CD4-positive, alpha-beta T cell treated with Interleukin-2 at 100 ng/mL for 4 hours (primary cell): ENCODE measurements at places on chromosomes 11 and 22.

GRCh38 chr11:17550450-17551346 lies 3.6 kb downstream of the OTOG start:
- no peak for DNase-seq

- DNase-seq, result no peak
These were observed 6.3 kb upstream of the MCHR1 start for GRCh38 chr22:40673017-40673416.

DNA sequence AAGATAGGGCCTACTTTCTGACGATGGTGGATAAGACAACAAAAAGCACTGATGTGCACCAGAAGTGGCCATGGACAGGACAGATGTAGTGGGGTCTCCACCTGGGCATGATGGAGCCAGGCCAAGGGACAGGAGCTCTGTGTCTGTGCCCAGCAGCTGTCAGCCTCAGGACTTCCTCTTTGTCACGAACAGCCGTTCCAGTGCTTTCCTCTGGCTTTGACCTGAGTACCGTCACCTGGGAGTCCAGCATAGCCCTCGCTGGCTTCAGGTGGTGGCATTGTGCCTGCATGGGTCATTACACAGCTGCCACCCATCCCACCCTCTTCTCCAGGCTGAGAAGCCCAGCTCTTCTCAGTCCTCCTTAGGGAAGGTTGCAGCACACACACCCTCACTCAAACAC lies 137.8 kb downstream of the GRIK4 start:
- no peak for DNase-seq

GRCh38 chr11:107076832-107077231 lies 58.6 kb upstream of the GUCY1A2 start:
- DNase-seq, result no peak

- peak; percentile 34 for DNase-seq
These were observed at the start of gene CASP12 for GRCh38 chr11:104897891-104898684. TSS of gene CASP12 (minus strand) at chr11:104898460.

GRCh38 chr11:95084509-95084908 lies 5.1 kb upstream of the ENDOD1 start:
- DNase-seq, result peak; percentile 4

DNA sequence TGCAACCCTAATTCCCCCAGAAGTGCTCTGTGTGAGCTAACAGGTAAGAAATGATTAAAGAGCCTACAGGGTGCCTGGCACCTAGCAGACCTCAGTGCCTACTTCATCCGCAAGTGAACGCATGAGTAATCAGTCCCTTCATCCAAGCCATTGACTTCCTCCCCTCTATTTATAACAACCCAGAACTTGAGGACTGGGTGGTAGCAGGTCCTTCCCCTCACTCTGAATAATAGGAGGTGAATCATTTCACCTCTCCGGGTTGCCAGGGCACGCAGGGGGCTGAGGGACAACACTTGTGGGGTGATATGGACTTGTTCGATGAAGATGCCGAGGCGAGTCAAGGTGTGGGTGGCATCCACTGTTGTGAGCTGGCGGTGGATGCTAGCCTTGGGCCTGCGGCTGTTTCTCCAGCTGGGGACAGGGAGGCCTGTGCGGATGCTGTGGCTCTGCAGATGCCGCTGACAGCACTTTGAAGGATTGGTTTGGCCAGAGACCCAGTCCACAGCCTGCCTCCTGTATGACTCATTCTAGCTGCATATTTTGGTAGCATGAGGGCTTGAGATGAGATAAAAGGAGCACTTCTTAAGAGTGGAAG lies 11.7 kb upstream of the SORL1-AS1 start:
- DNase-seq, result peak; percentile 91

- DNase-seq, result no peak
These were observed 17.9 kb downstream of the TCP11L1 start for GRCh38 chr11:33057284-33057683.

DNA sequence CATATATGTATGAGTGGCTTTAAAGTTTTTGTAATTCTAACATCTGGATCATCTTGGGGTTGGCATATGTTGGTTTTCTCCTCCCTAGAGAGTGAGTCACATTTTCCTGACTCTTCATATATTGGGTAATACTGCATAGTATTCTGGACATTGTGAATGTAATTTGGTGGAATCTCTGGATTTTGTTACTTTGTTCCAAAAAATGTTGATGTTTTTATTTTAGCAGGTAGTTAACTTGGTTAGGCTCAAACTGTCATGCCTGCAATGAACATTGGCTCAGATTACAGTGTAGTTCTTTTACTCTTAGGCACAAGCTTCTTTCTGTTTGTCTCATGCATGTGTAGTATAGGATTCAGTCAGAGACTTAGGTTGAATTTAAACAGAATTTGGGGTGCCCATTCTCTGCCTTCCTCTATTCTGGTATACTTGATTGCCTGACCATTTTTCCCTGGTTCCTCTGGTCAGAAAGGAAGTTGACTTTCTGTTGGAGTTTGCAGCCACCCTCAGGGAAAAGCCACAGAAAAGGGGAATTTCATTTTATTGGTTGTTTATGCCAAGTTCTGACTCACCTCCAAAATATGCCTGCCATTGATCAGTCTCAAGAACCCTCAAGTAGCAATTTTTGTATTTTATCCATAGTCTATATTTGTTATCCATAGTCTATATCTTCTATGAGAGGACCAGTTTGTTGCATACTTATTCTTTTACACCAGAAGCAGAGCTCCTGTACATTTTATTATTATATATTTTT lies 151.7 kb downstream of the UVRAG start:
- DNase-seq, result no peak

DNA sequence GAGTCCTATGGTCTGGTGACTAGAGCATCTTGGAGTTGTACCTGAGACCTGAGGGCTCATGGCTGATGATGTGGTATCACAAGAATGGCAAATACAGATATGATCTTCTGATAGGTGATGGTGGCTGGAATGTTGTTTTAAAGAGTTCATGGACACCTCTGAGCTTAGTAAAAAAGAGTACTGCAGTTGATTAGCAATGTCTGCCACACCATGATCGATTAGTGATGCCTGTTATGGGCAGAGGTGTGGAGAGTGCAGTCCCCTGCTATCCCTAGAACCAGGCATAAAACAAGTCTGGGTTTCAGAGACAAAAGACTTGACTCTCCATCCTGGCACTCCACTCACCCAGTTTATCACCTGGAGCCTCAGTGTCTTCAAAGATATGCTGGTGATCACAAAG lies 1.4 kb upstream of the BATF2 start:
- no peak for DNase-seq

- DNase-seq, result no peak
These were observed 62.2 kb upstream of the FDX1 start for GRCh38 chr11:110367571-110367970.

GRCh38 chr11:11735586-11735985 lies 106.2 kb upstream of the USP47 start:
- DNase-seq, result no peak

DNA sequence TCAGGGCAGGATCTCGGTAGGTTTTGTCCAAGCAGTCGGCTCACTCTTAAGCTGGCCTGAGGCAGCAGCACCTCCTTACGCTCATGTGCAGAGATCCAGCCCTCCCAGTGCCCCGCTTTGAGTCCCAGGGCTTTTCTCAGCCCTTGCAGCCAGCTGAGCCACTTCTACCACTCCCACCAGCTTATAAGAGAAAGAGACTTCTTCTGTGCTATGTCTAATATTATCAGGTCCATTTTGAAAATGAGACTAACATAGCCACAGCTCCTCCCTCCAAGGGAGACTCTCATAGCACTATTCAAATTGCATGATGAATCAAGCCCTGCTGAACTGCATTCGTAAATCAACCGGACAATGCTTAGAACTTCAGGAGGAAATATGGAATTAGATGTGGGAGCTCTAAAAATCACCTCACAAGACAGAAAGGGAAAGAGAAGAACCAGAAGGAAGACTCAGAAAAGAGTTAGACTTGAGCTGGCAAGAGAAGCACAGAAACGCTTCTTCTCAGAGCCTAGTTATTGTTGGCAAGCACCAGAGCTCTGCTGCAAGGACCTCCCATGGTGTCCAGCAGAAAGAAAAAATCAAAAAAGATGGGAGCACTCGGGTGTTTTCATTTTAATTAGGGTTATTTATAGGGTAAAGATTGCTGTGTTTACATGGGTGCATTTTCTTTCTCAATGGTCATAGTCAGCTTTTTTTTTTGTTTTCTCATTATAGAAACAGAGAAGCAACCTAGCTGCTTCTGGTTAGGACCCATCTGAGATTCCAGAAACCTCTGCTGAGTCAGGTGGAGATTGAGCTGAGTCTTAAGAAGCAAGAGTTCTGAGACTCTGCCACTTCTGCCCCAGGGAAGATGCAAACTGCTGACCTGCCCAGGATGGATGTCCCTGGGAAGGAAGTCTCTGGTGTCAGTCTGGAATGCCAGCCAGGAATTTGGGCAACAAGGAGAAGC lies 181.4 kb downstream of the ETS1 start:
- DNase-seq, result no peak

GRCh38 chr11:59710136-59710847 lies 3.4 kb downstream of the OR10V1 start:
- DNase-seq, result no peak

DNA sequence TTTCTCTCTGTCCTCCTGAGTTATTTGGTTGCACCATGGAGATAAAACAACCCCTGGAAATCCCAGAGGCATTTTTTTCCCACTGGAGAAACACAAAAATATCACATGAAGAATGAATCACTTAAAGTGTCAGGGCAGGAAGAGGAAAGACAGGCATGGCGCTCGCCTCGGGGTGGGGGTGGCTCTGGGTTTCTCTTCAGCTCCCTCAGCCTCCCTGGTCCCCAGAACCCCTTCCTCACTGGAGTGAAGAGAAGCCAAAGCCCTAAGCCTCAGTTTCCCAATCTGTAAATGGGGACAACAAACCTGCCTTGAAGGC lies 938 bp downstream of the SHISAL1 start:
- no peak for DNase-seq

DNA sequence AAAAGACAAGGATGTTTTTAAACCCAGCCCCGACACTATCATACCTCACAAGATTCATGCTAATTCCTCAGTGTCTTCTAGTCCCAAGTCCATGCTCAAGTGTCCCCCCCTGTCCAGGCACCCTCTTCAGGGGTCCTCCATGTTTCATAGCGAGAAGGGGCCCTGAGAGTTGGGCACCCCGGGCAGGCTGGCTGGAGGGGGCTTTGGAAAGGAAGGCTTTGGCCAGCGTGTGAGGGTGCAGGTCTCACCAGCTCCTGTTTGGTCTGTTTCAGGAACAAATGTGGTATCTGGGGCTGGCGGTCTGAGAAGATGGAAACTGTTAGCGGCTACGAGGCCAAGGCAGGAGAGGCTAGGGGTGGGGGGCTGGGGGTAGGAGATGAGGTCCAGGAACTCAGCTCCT lies 4.5 kb upstream of the SSH3 start:
- DNase-seq, result no peak

GRCh38 chr11:14748090-14748489 lies 104.5 kb downstream of the PDE3B start:
- DNase-seq, result no peak

DNA sequence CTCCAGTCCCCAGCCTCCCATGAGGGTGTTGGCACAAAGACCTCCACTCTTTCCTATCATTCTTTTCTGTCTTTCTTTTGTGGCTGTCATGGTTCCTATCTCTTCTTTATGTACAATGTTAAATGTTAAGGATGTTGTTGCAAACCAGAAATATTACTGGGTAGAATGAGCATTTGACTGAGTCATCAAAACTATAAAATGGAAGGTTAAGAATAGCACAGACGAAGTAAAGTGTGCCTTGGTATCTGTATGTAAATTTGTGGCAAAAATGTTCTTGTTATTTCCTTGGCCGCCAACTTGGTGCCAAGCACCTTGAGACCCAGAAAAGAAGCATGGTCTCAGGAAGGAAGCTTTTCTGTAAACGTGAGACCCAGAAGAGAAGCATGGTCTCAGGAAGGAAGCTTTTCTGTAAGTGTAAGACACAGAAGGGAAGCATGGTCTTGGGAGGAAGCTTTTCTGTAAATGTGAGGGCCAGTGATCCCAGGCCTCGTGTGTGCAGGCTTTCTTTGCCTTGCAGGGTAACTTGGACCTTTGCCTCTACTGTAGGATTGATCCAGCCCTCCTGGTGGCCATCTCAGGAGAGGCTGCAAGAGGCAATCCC lies 6.7 kb upstream of the PKP3 start:
- no peak for DNase-seq

GRCh38 chr22:22462813-22463567 lies 45.6 kb downstream of the ZNF280B start:
- DNase-seq, result no peak

DNA sequence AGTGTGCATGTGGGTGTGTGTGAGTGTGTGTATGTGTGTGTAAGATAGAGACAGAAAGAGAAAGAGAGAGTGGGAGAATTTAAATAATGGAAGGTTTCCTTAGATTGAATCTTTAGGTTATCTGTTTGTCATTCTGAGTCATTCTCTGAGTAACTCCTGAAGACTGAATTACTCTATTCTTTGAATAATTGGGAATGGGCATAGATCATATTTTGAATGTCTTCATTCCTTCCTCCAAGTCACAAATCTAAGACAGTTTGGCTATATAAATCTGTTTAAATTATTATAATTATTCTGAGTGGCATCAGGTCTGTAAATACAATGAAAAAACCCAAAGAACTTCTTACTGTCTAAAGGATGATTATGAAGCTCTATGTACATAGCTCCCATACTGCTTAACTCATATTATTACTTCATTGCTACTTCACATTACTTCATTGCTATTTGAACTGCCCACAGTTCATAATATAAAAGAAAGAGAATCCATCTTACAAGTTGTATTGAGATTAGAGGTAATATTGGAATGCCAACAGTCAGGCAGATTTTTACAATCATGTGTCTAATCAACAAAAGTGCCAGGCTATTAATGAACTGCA lies 346.6 kb upstream of the CCDC179 start:
- DNase-seq, result no peak

DNA sequence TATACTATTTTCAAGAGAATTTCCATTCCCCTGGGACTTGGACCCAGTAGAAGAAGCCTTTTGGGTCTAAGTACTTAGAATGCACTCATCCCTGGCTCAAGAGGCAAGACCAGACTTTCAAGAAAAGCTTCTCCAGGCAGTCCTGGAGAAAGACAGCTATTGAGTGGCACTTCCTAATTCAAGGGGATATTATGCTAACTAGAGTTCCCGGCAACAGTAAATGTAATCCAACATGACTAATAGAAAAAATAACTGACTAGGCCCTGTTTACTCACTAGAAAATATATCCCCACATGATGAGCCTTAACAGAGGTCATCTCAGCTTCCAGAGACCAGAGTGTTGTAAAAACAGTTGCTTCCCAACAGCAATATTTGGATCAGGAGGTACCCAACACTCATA lies 47.2 kb upstream of the AKIP1 start:
- DNase-seq, result no peak

DNA sequence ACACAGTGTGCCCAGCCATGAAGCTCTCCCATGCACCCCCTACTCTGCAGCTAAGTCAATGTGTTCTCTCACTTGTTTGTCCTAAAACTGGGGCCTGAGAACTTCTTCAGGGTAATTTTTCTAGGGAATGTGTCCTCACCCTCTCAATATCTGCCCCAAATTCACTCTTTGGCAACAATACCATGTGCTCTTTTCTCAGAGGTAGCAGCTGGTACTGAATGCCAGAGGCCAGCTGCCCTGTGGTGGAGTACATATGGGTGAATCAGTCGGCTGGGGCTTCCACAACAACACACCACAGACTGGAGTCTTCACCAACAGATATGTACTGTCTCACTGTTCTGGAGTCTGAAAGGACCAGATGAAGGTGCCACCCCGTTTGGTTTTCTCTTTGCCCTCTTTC lies 97.7 kb upstream of the TOP3B start:
- DNase-seq, result no peak

- DNase-seq, result no peak
These were observed 49.9 kb downstream of the KIAA1671 start for GRCh38 chr22:25002241-25002985.

- no peak for DNase-seq
These were observed 19.4 kb downstream of the TEAD1 start for GRCh38 chr11:12693479-12694182.

- no peak for DNase-seq
These were observed 489.9 kb upstream of the RAG2 start for GRCh38 chr11:37087650-37088572.
